ENCODE measurements at places on chromosomes 2 and 18. TPM values are rescaled to one million over a fixed set of nuclear protein-coding genes. Genes with fewer than 3 reads are reported as not detected.

- H3K4me1 ChIP-seq: peaks cover 54% of the 10 kb centered on the region
- H3K36me3 ChIP-seq: no peaks in the 10 kb centered on the region
- peak; percentile 19 for DNase-seq
- peak overlapping the region; percentile 74 for H3K27ac ChIP-seq
- H3K27me3 ChIP-seq: no peaks in the 10 kb centered on the region
Observed at GRCh38 chr2:216004697-216005283, 8.6 kb downstream of the MREG start.

DNA sequence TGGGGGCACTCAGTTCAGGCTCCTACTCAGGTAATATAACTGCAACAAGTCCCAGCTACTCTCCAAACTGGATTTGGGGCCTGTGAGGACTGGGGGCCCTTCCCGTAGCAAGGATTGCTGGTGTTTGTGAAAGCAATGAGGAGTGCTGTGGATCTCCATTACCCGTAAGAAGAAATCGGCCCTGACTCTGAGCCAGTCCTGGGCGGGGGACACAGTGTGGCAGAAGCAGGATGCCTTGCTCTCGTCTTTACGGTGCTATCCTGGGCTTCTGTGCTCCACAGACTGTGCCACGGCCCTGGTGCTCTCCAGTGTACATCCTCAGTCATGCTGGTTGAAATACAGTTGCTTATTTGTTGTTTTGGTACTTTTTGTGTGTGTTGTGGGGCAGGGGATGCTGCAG, 172.9 kb downstream of the NDUFA10 start:
- DNase-seq: no peak
- H3K27me3 ChIP-seq: peaks cover 5% of the 10 kb centered on the region
- no peaks in the 10 kb centered on the region for H3K36me3 ChIP-seq
- no peaks in the 10 kb centered on the region for H3K4me1 ChIP-seq

GRCh38 chr2:108607706-108608301, 73.5 kb downstream of the LIMS1 start:
- DNase-seq: no peak
- H3K4me3 ChIP-seq: no peak overlapping the region
- H3K27ac ChIP-seq: no peak overlapping the region
- peaks cover 64% of the 10 kb centered on the region for H3K4me1 ChIP-seq

DNA sequence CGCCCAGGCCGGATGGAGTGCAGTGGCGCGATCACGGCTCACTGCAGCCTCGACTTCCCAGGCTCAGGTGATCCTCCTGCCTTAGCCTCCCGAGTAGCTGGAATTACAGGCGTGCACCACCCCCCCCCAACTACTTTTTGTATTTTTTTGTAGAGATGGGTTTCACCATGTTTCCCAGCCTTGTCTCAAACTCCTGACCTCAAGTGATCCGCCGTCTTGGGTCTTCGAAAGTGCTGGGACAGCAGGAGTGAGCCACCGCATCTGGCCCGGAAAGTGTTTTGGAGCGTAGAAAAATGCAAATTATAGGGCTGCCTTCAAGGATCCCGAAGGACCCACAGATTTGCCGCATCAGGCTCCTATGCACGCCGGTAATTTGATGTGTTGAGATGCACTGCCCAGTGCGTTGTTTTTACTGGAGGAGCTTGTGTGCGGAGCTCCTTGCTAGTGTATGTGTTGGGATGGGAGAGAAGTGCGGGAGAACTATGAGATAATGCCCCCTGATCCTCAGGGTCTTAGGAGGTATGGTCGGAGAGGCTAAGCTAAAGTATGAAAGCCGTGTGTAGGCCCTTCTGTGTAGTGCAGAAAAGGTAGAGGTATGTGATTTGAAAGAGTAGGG, 1.2 kb upstream of the CLASP1 start:
- H3K4me1 ChIP-seq: peaks cover 65% of the 10 kb centered on the region
- peak overlapping the region; percentile 100 for H3K27ac ChIP-seq
- H3K36me3 ChIP-seq: peaks cover 35% of the 10 kb centered on the region
- peak overlapping the region; percentile 97 for H3K4me3 ChIP-seq
- peak; percentile 6 for DNase-seq
- H3K27me3 ChIP-seq: no peaks in the 10 kb centered on the region

DNA sequence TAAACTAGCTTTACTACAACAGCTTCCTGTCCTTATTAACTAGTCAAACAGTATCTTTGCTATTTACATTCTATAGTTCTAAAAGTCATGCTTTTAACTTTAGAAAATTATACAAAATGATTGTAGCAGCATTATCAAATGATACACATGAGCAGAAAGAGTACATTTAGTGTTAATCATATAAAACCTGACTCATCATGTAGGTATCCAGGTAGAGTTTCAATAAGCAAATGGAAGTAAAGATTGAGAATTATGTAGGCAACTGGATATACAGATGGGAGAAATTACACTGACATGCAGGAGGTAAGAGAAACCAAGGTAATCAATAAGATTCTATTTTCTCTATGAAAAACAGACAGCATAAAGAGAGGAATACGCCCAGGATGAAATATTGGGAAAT, 33.8 kb downstream of the TRIP12 start:
- no peaks in the 10 kb centered on the region for H3K27me3 ChIP-seq
- no peak for DNase-seq
- peaks cover 2% of the 10 kb centered on the region for H3K36me3 ChIP-seq
- H3K4me1 ChIP-seq: peaks cover 37% of the 10 kb centered on the region
- H3K4me3 ChIP-seq: no peak overlapping the region

- H3K4me3 ChIP-seq: no peak overlapping the region
- DNase-seq: no peak
- peaks cover 3% of the 10 kb centered on the region for H3K27me3 ChIP-seq
- H3K36me3 ChIP-seq: no peaks in the 10 kb centered on the region
- H3K27ac ChIP-seq: no peak overlapping the region
Observed at GRCh38 chr18:36718705-36719328, 110.0 kb downstream of the TPGS2 start.

DNA sequence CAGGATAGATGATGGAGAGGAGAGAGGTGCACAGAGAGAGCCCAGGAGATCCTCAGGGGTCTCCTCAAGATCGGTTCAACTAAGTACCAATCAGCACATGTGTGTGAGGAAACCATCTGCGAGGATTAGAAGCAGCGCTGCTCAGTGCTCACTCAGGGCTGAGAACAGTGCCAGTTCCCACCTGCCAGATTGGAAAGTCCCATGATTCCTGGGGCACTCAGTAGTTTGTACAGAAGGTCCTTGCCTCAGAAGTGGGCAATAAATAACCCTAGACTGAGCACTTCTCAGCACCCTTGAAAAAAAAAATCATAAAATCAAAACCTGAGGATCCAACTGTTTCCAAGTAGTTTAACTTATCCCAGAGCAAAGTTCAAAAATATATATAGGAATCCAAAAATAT, 53.8 kb downstream of the SEMA4F start:
- no peaks in the 10 kb centered on the region for H3K36me3 ChIP-seq
- H3K4me3 ChIP-seq: no peak overlapping the region
- DNase-seq: no peak
- no peak overlapping the region for H3K27ac ChIP-seq
- H3K4me1 ChIP-seq: no peaks in the 10 kb centered on the region
- no peaks in the 10 kb centered on the region for H3K27me3 ChIP-seq

- H3K36me3 ChIP-seq: no peaks in the 10 kb centered on the region
- no peak overlapping the region for H3K4me3 ChIP-seq
- H3K27ac ChIP-seq: no peak overlapping the region
- peaks cover 30% of the 10 kb centered on the region for H3K27me3 ChIP-seq
- DNase-seq: no peak
Observed at GRCh38 chr2:170885130-170885791, 43.8 kb upstream of the GORASP2 start.

DNA sequence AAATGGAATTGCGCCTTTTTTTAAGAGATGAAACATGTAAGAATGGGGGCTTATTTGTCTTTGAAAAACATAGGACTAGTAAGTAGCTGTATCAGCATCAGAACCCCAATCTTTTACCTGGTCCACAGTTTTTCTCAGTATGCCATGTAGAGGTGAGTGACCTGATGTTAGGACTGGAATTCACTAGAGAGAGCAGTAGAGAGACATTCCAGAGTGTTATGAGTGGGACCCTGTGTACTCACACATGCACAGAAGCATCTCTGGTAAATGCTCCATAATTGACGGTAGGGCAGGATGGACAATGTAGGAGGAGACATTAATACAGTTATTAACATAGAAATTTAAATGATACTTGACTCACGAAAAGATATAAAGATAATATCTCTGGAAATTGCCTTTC, 1.4 kb upstream of the GALNT13 start:
- H3K36me3 ChIP-seq: peaks cover 6% of the 10 kb centered on the region
- DNase-seq: no peak
- H3K4me3 ChIP-seq: no peak overlapping the region
- no peak overlapping the region for H3K27ac ChIP-seq

GRCh38 chr2:37764739-37765138, 93.3 kb upstream of the CDC42EP3 start:
- H3K4me1 ChIP-seq: peaks cover 10% of the 10 kb centered on the region
- no peak for DNase-seq
- no peaks in the 10 kb centered on the region for H3K36me3 ChIP-seq
- H3K4me3 ChIP-seq: no peak overlapping the region
- H3K27ac ChIP-seq: no peak overlapping the region
- no peaks in the 10 kb centered on the region for H3K27me3 ChIP-seq

- H3K27me3 ChIP-seq: no peaks in the 10 kb centered on the region
- peaks cover 4% of the 10 kb centered on the region for H3K36me3 ChIP-seq
- no peak overlapping the region for H3K27ac ChIP-seq
- H3K4me1 ChIP-seq: peaks cover 31% of the 10 kb centered on the region
Observed at GRCh38 chr2:203689426-203690116, 16.9 kb upstream of the CD28 start.

DNA sequence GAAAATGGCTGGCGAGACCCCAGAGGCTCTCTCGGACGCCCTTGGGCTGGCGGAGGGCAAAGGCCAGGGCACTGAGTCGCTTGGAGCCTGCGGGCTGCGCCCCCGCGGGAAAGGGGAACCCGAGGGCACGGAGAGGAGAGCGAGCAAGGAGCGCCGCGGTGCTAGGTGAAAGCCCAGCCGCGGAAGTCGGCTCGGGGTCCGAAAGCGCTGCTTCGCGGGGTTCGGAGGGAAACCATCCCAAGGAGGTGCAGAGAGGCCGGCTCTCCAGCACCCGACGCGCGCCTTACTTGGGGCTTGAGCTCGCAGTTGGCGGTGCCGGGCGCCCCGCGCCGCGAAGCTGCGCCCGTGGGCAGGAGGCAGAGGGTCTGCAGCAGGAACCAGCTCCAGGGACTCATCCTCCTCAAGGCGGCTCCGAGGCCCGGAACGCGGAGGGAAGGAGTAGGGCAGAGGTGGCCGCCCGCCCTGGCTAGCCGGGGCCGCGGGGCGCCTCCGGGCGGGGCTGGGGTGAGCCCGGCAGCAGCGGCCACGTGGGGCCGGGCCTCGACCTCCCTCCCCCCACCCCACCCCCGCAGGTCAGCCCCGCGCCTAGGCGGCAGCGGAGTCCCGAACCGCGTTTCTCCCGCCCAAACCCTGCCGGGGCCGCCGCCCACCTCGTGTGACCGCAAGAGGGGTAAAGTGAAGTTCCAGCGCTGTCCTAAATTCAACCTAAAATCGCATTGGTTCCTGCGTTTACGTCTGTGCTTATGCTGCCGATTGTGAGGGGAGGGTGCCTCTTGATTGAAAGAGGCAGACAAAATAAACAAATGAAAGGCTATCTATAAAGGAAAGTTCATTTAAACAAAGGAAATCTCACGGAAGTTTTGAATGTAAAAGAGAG, at the start of gene TRABD2A:
TSS of gene TRABD2A (minus strand) at position 440 of the 877 bp plus-strand sequence. CDS start at position 395, 45 bp downstream.
- peak within 1 kb of the TSS; percentile 94 for H3K27ac ChIP-seq
- peak within 1 kb of the TSS; percentile 98 for H3K4me3 ChIP-seq
- peaks cover 66% of the 10 kb centered on the region for H3K4me1 ChIP-seq
- no peaks in the 10 kb centered on the region for H3K27me3 ChIP-seq
- H3K36me3 ChIP-seq: peaks cover 5% of the 10 kb centered on the region
- peak; percentile 67 for DNase-seq

- DNase-seq: peak; percentile 50
- H3K36me3 ChIP-seq: no peaks in the 10 kb centered on the region
- peak overlapping the region; percentile 71 for H3K27ac ChIP-seq
- H3K27me3 ChIP-seq: peaks cover 6% of the 10 kb centered on the region
- H3K4me1 ChIP-seq: peaks cover 5% of the 10 kb centered on the region
Observed at GRCh38 chr2:636641-637405, 40.4 kb downstream of the TMEM18 start.

GRCh38 chr2:8582651-8583399, 99.0 kb upstream of the ID2 start:
- peak overlapping the region; percentile 59 for H3K4me3 ChIP-seq
- H3K27ac ChIP-seq: no peak overlapping the region
- H3K4me1 ChIP-seq: peaks cover 64% of the 10 kb centered on the region
- no peaks in the 10 kb centered on the region for H3K36me3 ChIP-seq
- no peak for DNase-seq

GRCh38 chr2:119384971-119385370, 18.2 kb downstream of the DBI start:
- H3K4me1 ChIP-seq: peaks cover 17% of the 10 kb centered on the region
- no peak overlapping the region for H3K4me3 ChIP-seq
- no peak overlapping the region for H3K27ac ChIP-seq
- H3K27me3 ChIP-seq: peaks cover 18% of the 10 kb centered on the region
- H3K36me3 ChIP-seq: no peaks in the 10 kb centered on the region
- no peak for DNase-seq

DNA sequence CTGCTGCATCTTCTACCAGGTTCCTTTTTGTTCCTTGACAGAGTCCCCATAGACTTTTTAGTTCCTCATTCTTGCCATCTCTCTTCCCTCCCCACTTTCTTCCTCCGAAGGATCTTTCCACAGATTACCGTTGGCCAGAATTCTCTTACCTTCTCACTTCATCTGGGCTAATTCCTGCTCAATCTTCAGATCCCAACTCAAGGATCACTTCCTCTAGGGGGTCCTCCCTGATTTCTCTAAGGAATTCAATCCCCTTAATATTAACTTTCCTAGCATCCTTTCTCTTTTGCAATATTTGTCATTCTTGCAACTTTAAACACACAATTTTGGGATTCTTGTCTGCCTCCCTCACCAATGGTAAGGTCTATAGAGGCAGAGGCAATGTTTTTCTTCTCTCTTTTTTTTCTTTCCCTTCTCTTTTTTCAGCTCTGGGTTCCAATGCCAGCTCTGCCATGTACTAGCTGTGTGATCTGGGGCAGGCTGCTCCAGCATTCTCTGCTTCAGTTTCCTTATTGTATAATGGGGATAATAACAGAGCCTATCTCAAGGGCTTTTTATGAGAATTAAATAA, 5.4 kb upstream of the KCNE4 start:
- no peaks in the 10 kb centered on the region for H3K4me1 ChIP-seq
- no peaks in the 10 kb centered on the region for H3K27me3 ChIP-seq
- H3K36me3 ChIP-seq: no peaks in the 10 kb centered on the region
- no peak for DNase-seq
- no peak overlapping the region for H3K4me3 ChIP-seq

DNA sequence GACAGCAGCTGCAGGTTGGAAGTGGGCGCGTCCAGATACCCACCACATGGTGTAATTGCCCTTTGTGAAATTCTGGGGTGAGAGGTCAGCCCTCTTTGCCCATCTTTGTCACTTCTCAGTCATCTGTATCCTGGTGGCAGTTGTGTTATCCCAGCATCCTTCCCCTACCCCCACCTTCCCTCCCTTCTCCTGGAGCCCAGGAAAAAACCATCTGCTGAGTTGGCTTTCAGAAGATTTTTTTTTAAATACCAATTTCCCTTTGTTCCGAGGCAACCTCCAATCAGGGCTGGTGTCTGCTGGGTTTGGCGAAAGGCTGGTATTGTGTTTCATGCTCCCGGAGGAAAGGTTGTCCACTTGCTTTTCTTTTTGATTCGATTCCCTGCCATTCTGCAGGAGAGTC, 35.2 kb downstream of the SETBP1 start:
- peaks cover 2% of the 10 kb centered on the region for H3K36me3 ChIP-seq
- H3K4me3 ChIP-seq: no peak overlapping the region
- H3K27ac ChIP-seq: no peak overlapping the region
- H3K27me3 ChIP-seq: peaks cover 27% of the 10 kb centered on the region

The BCL11A gene
- 1.2 TPM for total RNA-seq

The RAB31 gene
- total RNA-seq: 0.82 TPM

The SKOR2 gene
- total RNA-seq: 0.70 TPM

The ALKAL2 gene
- total RNA-seq: 0.60 TPM

The NXPH2 gene
- total RNA-seq: not detected

The GALR1 gene
- not detected for total RNA-seq
